ENCODE measurements at places on chromosomes 4 and X.

- DNase-seq, result peak; percentile 96
Observed at GRCh38 chr4:180664766-180665368, 1578.3 kb upstream of the TENM3 start.

- DNase-seq, result peak; percentile 34
Observed at GRCh38 chr4:2785613-2786012, 7.3 kb upstream of the SH3BP2 start.

DNA sequence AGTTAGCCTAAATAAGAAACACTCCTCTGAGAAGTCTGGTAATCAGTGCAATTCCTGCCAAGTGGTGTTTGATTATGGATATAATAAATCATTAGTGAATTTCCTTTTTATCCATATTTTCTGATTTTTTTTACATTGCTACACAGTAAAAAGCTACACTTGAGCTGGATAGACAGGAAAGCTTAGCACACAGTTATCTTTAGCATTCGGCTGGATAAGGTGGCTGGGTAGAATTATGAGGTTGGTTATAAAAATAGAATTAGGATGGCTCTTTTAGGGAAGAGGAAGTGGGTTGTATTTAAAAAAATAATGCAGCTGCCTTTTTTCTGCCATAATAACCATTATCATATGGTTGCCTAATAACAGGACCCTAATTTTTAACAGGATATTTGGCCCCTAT, 460.6 kb downstream of the NAF1 start:
- no peak for DNase-seq

GRCh38 chr4:78811034-78811433, 34.9 kb downstream of the BMP2K start:
- no peak for DNase-seq

DNA sequence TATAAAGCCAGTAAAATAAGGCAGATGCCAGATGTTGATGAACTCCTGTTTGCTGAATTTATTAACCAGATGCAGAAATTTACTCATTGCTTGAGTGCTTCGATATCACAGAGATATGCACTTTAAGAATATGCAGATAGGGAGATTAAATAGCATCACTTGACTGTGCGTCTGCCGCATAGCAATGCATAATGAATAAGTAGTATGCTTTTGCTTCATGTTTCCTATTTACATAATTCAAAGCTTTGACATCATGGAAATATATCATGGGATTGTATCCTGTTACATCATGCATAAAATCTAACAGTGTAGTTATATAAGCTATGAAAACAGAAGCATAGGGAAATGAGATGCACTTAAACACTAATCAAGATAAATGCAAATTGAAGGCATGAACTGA, 45.9 kb downstream of the VEGFC start:
- DNase-seq, result no peak

GRCh38 chr4:109908731-109909130, 4.0 kb upstream of the EGF start:
- peak; percentile 7 for DNase-seq

DNA sequence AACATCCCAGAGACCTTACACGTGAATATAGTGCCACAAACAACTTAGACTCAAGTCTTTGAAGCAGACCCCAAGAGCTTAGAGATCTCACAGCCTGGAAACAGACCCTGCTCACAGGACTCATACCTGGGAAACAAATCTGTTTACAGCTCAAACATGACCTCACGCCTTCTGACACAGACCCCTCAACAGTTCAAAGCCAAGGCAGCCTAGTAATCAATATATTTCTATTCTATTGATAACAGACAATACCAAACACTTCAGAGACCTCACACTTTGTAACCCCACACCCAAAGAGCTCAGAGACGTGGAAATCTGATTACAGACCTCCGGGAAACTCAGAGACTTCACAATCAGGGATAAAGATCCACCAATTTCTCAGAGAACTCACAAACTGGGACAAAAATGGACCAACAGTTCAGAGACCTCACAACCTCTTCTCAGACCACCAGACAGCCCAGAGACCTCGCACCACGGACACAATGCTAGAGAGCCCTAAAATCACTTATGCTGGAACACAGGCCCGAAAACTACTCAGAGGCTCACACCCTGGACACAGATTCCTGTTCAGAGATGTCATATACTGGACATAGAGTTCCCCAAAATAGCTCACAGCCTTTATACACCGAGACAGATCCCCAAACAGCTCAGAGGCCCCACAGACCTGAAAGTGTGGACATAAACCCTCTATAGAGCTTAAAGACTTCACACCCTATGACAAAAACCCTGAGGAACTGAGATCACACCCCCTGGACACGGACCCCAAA, 14.8 kb downstream of the SUV39H1 start:
- no peak for DNase-seq
